ENCODE measurements at places on chromosomes 6 and 20.

DNA sequence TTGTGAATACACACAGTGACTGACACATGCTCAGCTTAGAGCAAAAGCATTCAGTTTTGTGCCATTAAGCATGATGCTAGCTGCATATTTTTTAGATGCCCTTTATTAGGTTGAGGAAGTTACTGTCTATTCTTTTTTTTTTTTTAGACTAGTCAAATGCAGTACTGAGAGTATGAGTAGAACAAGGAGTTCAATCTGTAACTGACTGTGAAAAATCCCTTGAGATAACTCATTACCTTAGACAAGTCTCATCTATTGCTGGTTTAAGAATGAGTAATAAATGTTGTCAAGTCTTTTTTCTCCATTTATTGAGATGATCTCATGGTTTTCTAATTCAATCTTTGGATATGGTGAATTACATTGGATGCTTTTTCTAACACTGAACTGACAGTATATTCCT lies 23.2 kb downstream of the AHI1 start:
- DNase-seq = no peak
- H3K4me3 ChIP-seq = no peak overlapping the region
- no peaks in the 10 kb centered on the region for H3K4me1 ChIP-seq
- no peaks in the 10 kb centered on the region for H3K36me3 ChIP-seq

DNA sequence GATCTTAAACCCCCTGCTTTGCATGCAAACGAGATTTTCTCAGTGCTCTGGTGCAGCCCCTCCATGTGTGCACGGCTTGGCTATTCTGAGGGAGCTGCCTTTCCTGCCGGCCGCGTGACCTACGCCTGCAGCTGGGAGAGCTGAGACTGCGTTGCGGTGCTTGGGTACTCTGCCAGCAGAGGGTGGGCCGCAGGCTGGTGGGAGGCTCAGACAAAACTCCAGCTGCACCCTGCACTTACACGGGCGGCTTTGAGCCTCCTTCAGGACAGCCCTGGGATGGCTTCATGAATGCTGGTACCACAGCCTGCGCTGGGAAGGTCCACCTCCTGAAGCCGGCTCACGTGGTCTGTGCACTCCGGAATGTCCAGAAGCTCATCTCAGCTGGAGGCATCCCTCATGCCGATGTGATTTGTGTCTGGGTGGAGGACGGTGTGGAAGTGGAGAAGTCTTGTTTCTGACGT lies 223.7 kb downstream of the DLL1 start:
- H3K36me3 ChIP-seq = no peaks in the 10 kb centered on the region
- DNase-seq = no peak
- no peaks in the 10 kb centered on the region for H3K27me3 ChIP-seq
- H3K27ac ChIP-seq = no peak overlapping the region
- no peak overlapping the region for H3K4me3 ChIP-seq
- no peaks in the 10 kb centered on the region for H3K4me1 ChIP-seq

GRCh38 chr6:26159357-26160273 lies 72.4 kb downstream of the HFE start:
- peaks cover 11% of the 10 kb centered on the region for H3K4me1 ChIP-seq
- H3K27me3 ChIP-seq = no peaks in the 10 kb centered on the region
- peak overlapping the region; percentile 50 for H3K4me3 ChIP-seq

DNA sequence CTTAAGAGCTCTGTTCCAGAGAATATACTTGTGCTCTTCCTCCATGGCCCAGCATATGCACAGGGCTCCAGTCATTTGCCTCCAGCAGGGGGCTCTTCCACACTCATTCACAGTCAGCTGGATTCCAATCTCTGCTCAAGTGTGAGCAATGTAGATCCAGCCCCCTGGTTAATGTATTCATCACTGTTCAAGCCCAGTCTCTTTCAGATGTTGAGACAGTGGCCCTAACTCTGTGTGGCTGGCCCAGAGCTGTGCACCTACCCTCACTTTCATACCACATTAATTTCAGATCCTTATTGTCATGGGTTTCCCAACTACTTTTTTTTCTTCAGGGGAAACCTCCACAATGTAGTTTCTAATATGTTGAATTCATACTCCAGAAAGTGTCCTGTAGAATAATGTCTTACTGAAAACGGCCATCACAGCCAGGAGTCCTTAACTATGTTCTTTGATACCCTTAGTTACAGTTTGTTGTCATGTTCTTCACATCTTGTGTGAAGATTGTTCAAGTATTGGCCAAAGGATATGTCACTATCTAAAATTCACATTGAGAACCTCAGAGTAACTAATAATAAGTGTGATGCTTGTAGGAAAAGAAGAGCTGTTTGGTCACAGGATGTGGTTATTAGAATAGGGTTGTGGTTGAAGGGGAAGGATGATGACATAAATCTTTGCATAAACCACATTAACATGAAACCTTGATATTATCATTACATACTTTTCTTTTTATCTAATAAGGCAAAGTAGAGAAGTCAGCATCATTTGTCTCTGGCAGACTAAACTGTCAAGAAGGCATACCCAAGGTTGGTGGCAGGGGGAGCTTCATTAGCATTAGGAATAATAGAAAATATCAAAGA lies 14.4 kb upstream of the HLA-DQA1 start:
- no peak overlapping the region for H3K4me3 ChIP-seq
- DNase-seq = no peak
- H3K27me3 ChIP-seq = no peaks in the 10 kb centered on the region
- H3K27ac ChIP-seq = no peak overlapping the region
- no peaks in the 10 kb centered on the region for H3K36me3 ChIP-seq

- H3K4me1 ChIP-seq = peaks cover 35% of the 10 kb centered on the region
- H3K27ac ChIP-seq = peak overlapping the region; percentile 84
- H3K27me3 ChIP-seq = no peaks in the 10 kb centered on the region
- no peaks in the 10 kb centered on the region for H3K36me3 ChIP-seq
- no peak for DNase-seq
- no peak overlapping the region for H3K4me3 ChIP-seq
Observed at GRCh38 chr6:16712255-16712930, 48.9 kb downstream of the ATXN1 start.

GRCh38 chr6:16198061-16198705 lies 40.2 kb upstream of the GMPR start:
- H3K27me3 ChIP-seq = peaks cover 5% of the 10 kb centered on the region
- H3K4me3 ChIP-seq = no peak overlapping the region
- no peaks in the 10 kb centered on the region for H3K4me1 ChIP-seq
- no peaks in the 10 kb centered on the region for H3K36me3 ChIP-seq

DNA sequence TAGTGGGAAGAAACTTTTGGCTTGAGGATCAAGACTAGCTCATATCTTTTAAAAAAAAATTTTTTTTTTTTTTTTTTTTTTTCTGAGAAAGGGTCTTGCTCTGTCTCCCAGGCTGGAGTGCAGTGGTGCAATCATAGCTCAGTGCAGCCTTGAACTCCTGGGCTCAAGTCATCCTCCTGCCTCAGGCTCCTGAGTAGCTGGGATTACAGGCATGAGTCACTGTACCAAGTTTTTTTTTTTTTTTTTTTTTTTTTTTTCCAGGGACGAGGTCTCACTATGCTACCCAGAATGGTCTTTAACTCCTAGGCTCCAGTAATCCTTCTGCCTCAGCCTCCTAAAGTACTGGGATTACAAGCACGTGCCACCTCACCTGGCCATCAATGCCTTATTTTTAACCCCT lies 27.9 kb downstream of the GCLC start:
- H3K27ac ChIP-seq = peak overlapping the region; percentile 6
- no peak overlapping the region for H3K4me3 ChIP-seq

Measured in RWPE2 (cell line).